ENCODE measurements at places on chromosomes 6 and 20.

DNA sequence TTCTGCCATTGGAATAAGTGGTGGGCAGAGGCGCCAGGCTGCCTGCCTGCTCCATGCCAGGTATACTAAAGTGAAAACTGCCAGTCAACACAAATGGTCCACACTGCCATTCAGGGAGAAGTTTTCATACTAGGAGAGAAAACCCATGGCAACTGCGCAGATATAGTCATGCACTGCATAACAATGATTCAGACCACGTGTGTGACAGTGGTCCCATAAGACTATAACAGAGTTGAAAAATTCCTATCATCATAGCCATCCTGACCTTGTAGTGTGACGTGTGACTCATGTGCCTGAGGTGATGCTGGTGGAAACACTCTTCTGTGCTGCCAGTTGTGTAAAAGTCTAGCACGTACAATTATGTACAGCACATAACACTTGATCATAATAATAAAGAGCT lies 25.1 kb downstream of the ZC3H12D start:
- no peak for DNase-seq

- DNase-seq, result peak; percentile 58
Observed at GRCh38 chr6:44630125-44631028, 242.9 kb downstream of the CDC5L start.

DNA sequence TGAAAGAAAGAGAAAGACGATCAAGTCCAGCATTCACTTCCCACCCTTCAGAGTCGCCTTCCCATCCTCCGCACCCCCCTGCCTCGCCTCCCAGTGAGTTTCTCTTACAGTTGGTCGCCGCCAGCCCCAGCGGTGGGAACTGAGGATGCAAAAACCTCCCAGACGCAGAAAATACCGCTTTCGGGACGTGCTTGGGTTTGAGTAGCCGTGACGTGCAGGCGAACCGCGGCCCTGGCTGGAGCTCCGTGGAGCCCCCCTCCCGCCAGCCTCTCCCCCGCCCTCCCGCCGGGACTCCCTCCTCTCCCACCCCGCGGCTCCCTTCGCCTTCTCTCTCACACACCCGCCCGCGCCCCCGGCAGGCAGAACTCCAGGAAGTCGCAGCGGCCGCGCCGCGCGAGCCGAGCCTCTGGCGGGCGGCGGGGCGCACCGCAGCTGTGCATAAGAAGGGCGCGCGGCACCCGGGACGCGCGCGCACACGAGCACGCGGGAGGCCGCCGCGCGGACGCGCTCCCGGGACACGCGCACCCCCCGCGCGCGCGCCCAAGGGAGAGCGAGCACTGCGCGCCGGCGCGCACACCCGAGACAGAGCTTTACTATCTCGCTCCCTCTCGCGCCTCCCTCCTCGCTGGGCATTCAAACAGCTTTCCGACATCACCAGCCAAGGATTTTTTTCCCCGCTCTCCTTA lies at the start of gene ADGRB3:
ADGRB3 (plus strand) TSS at position 557 of the 686 bp plus-strand sequence. CDS start 3,394 bp downstream, outside the sequence.
- DNase-seq, result peak; percentile 93

DNA sequence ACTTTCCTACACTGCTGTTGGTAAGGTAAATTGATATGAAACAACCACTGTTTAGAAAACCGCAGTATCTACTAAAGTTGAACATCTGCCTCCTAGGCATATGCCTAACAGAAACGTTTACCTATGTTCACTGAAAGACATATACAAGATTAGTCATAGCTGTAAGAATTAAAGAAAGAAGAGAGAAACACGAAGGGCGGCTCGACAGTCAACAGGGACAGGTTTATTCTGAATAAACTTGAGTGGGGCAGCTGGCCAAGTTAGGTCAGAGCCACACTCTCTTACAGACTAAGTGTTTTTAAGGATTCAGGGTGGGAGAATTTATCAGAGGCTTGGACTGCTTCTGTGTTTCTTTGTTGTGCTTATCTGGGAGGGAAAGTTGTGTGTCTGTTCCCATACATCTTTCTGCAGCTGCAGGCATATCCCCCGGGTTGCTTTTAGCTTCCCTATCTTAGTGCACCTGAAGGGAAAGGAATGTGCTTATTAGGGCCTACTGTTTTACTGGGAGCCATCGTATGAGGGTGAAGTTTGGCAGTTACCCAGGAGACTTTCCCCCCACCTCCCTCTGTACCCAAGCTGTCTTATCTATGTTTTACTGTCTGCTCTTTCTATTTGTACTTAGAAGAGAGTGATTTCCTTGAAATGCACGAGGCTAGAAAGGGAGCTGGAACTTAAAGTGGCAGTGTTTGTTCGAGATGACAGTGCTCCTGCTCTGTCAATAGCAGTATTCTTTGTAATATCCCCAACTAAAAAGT lies 20.4 kb downstream of the PROCR start:
- no peak for DNase-seq

- no peak for DNase-seq
Observed at GRCh38 chr6:7668936-7669335, 57.0 kb upstream of the BMP6 start.

DNA sequence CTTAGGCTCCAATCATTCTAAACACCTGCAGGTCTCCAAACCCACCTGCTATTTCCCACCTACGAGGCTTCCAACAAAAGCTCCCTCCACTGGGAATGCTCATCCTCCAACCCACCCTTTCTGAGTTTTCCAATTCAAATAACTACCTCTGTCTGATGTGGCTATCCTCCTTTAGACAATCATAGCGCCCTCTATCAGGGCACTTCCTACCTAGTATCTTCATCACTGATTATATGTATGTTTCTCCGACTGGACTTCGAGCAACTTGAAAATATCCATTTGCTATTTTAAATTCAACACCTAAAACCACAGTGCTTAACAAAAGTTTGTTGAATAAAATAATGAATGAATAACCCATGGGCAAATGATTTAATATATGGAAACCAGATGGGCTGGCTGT lies 41.3 kb downstream of the MTFR2 start:
- no peak for DNase-seq

DNA sequence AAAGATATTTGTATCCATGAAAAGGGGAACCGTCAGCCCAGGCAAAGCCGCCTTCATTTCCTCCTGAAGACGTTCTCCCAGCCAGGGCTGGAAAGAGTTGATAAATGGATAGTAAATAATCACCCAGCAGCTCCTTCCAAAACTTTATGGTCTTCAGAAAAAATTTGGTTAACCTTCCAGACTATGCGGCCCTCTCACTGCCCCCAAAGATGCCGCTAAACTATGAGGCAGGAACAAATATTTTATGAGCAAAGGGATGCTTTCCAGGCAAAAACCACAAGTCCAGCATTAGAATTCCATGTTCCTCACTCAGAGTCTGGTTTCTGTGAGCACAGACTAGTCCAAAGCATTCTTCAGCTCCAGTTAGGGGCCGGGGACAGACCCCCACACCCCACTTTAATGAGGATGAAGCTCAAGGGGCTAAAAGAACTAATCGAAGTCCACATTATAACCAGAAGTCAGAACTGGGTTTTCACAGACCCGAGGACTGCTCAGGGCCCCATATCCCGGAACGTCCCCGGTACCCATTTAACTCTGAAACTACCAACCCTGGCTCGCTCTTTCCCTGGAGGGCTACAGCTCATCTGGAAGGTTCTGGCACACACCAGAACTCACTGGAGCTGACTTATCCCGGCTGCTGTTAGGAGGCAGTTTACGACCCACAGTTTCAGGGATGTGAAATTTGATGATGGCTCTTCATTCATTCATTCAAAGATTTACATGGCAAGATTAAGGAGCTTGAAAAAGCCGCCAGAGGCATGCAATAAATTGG lies 29.4 kb downstream of the BMP7 start:
- DNase-seq, result peak; percentile 62

- no peak for DNase-seq
Observed at GRCh38 chr6:145258122-145258521, 477.2 kb downstream of the EPM2A start.

DNA sequence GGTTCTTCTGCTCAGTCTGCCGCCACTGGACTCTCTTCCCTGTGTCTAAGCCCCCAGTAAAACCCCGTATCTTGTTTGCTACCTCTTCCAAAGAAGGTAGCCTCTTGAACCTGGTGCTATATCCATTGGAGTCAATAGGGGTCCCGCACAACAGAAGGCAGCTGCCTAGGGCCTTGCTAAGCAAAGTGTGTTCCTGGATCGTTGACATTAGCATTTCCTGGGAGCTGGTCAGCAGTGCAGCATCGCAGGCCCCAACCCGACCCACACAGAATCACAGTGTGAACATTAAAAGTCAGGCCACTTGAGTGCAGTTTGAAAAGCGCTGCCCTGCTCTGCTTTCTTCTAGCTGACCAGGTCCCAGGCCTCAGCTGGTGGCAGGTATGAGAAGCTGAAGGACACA lies 2.9 kb downstream of the ADA start:
- DNase-seq, result no peak

- DNase-seq, result peak; percentile 28
Observed at GRCh38 chr6:158894193-158894592, 75.0 kb upstream of the EZR start.

- no peak for DNase-seq
Observed at GRCh38 chr6:17709476-17709875, 2.8 kb upstream of the NUP153 start.

- DNase-seq, result no peak
Observed at GRCh38 chr6:30399390-30400058, 54.6 kb downstream of the RPP21 start.

GRCh38 chr20:57131077-57131476 lies 135.4 kb downstream of the BMP7 start:
- no peak for DNase-seq

GRCh38 chr20:36830791-36831691 lies 44.9 kb upstream of the TLDC2 start:
- peak; percentile 56 for DNase-seq

DNA sequence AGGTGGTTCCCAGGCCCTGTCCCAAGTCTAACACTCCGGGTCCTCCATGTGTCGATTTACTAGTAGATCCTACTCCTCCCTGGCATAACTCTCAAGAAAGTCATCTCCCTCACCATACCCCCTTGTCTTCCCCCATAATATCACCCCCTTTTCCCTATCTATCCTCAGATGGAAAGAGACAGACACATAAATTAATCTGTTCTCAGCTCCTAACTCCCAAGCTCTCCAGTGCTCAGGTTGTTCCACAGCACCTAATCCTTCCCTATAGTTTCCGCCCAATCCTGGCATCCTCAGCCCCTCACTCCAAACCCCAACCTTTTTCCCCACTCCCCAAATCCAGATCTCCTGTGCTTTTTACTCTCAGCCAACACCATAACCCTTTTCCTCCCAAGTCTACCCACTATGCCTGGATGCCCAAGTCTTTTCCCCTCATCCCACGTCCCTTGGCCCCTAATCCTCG lies 808 bp downstream of the ILRUN start:
- DNase-seq, result no peak

GRCh38 chr6:14704383-14705271 lies 541.2 kb upstream of the JARID2 start:
- DNase-seq, result no peak

All from right hindlimb (tissue), 1 donor.